Epithelial cell of prostate (primary cell): ENCODE measurements at places on chromosomes 5 and 9.

DNA sequence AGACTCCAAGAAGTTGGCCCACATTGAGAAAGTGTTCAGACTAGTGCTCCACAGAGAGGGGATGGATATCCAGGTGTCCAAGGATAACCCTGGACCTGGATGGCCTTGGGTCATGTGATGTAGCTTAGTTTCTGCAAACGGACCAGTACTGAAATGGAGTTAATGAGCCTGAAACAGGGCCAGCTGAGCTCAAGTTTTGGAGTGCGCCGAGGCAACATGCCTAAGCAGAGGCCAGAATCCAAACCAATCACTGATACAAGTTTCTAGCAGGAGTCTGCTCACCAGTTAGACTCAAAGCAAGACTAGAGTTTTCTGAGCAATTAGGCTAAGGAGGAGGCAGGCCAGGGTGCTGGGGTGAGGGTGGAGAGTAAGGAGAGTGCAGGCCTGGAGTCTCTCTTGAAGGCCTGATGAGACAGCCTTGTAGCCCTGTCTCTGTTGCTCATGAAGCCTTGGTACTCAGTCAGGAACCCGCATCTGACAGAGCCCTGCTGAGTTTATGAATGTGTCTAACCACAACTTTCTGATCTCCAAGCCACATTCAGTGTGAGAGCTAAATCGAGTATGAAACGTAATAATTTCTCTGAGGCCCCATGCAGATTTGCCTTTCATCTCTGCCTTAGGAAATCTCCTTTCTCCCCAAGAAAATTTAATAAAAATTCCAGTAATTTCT lies 68.9 kb upstream of the EQTN start:
- no peak for DNase-seq

- no peak for DNase-seq
These were observed 26.9 kb upstream of the SYK start for GRCh38 chr9:90774682-90775081.

DNA sequence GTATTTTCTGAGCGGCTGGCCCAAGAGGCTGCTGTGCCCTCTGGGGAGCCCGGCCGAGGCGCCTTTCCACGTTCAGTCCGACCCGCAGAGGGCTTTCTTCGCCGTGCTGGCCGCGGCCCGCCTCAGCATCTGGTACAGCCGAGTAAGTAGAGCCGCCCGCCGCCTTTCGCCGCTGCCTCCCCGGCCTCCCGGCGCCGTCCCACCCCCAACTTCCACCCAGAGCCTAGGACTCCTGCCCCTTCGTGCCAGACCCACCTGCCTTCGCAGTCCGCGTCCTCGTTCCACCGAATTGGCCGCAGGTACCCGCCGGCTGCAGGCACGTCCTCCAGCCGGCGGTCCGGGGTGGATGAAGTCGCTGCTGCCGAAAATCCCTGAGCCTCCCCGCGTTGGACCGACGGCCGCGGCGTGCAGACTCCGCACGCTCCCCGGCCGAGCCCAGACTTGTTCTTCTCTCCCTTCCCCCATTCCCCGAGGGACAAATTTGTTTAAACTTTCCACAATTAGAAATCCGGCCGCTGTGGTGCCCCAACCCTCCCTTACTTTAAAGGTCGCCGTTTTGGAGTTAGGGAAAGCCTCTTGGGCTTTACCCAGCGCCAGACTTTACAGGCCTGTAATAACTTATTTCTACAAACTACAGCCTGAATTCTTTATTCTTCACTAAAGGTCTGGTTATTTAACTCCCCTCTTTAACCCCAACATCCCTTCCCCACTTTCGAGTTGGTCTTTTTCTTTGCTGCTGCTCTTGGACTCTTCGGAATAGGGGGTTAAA lies 589 bp downstream of the RIC1 start:
- DNase-seq, result no peak

DNA sequence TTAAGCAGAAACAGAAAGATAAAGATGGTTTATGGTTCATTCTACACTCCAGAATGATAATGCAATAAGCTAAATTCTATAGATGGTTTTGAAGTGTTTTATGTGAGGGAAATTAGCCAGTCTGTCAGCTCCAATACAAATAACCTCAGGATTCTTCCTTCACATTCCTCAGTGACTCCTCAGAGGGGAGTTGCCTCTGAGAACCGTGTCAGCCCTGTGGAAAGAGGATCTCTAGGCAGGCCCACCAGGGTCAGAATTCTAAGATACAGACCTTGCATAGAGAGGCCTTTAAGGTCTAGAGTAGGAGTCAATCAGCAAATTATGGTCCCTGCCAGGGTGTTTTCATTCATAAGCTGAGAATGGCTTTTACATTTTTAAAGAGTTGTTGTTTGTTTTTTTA lies 26.6 kb downstream of the RUSC2 start:
- no peak for DNase-seq

- DNase-seq, result no peak
These were observed 67.7 kb downstream of the NR2F1-AS1 start for GRCh38 chr5:93513298-93513697.

GRCh38 chr5:139690064-139690802 lies 42.1 kb downstream of the CXXC5 start:
- no peak for DNase-seq

DNA sequence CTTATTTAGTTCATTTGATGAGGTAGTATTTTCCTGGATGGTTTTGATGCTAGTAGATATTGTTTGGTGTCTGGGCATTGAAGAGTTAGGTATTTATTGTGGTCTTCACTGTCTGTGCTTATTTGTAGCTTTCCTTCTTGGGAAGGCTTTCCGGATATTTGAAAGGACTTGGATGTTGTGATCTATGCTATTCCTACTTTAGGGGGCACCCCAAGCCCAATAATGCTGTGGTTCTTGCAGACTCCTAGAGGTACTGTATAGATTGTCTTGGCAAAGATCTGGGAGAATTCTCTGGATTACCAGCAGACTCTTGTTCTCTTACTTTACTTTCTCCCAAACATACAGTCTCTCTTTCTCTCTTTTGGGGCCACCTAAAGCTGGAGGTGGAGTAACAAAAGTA lies 315.7 kb downstream of the MAT2B start:
- no peak for DNase-seq

DNA sequence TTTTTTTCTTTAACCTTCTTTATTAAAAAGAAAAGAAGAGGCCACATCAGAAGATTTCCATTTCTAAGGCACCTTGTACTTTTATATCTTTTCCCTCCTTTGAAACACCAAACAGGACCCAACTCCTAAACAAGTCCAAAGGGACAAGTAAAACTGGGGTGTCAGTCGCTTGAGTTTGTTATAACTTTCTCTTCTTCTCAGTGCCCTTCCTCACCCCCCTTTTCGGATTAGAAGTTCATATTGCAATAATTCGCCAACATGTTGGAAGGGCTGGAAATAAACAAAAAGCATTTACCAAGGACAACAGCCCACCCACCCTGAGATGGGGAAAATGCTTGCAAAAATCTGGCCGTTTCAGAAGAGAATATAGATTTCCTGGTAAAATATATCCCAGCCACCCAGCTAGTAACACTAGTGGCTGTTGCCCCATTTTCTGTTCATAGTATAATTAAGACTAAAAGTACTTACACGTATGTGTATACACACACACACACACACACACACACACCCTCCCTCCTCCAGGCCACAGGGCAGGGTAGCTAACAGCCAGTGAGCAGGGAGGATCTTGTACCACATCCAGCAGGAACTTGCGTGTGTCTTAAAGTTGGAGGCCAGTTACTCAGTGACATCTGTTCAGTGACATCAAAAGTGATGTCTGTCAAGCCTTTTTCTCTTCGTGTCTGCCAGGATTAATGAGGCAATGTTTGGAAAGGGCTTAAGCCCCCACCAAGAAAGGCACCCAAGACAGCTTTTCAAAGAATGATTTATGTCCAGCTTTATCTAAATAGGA lies 149.1 kb upstream of the KLF4 start:
- peak; percentile 12 for DNase-seq

- no peak for DNase-seq
These were observed 113.0 kb downstream of the UGCG start for GRCh38 chr9:112009656-112010055.

DNA sequence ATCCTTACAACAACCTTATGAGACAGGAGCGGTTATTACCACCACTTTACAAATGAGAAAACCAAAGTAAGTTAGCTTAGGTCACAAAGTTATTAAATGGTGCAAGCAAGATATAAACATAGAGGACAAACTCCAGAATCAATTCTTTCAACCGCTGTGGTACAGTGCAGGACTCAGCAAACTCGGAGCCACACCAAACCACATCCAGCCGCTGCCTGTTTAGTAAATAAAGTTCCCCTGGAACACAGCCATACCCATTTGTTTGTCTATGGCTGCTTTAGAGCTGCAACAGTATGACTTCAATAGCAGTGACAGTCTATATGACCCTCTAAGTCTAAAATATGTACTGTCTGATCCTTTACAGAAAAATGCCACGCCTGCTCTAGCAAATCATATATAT lies 1567.2 kb upstream of the WWC1 start:
- DNase-seq, result no peak

DNA sequence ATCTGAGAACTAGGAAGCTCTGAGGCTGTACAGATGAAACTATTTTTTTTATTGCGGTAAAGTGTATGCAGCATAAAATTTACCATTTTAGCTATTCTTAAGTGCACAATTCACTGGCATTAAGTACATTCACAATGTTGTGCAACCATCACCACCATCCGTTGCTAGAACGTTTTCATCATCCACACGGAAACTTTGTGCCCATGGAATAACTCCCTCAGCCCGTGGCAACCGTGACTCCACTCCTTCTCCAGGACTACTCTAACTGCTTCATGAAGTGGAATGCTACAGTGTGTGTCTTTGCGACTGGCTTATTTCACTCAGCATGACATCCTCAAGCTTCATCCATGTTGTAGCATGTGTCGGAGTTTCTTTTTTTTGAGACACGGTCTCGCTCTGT lies 57.1 kb downstream of the COL23A1 start:
- no peak for DNase-seq

DNA sequence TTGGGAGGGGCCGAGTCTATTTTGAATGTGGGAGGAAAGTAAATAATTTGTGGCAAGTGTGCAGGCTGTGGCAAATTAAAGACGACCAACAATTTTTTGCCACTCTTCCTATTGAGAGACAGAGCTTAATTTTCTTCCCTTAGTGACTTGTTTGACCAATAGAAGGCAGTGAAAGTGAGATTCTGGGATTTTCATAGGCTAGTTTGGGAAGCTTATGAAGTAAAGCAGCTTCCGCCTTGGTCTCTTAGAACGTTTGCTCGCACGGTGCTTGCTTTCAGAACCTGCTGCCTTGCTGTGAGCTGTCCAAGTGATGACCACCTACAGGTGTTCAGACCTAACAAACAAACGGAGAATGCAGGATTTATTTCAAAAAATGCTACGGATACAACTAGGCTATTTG lies 6.7 kb upstream of the OR1N2 start:
- no peak for DNase-seq

GRCh38 chr9:1238407-1238806 lies 188.2 kb downstream of the DMRT2 start:
- DNase-seq, result no peak

GRCh38 chr9:104907278-104907951 lies 20.5 kb downstream of the ABCA1 start:
- DNase-seq, result no peak

DNA sequence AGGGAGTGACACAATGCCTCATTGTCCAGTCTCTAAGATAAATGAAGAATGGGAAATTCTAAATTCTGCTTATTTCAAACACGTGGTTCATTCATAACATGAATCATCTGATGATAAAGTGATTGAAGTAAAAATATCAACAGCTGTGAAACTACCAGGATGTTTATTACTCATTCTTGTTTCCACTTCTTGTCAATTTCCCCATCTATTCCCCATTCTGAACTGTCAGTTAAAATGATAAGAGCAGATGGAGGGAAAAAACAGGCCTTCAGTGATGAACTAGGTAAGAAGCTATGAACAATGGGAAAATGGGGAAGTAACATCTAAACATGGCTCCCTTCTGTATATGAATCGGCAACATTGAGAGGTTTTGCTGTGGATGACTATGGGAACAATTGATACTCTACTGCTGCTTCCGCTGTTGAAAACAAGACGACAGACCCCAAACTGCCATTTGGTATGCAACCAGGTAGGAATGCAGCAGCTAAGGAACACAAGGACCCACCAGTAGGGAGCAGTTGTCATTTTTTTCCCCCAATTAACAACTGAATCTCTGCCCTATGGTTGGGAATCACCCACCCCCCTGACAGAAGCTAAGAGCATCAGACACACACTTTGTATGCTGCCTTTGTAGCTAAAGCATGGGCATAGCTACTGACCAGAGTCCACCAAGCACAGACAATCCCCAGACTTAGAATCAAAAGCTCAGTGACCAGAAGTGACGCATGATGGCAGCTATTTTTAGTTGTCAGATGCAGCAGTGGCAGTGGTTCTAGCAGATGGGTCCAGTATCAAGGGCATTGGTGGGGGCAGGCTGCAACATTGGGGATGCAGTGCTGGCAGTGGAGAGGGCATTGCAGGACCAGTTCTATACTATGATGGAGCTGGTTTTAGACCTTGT lies 52.9 kb upstream of the ZNF366 start:
- no peak for DNase-seq
